Tibial artery (tissue), 4 donors: ENCODE measurements at places on chromosomes 7 and 10.

DNA sequence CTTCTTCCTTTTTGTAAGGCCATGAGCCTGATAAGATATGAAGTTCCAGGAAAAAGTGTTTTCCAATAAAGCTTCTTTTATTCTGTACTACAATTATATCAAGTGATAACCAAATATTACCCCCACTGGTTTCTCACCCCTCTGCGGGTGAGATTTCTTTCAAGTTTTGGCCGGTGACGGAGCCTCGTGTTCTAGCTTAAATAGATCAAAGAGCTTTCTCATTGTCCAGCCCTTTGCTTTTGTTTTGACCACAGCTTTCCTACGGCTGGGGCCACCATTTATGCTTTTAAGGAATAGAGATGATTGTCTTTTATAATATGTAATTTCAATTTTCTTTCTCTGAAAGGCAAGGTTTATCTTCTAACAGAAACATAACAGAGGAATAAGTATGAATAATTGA lies 196.7 kb upstream of the MTPN start:
- DNase-seq: no peak

GRCh38 chr10:28873540-28873939 lies 196.2 kb downstream of the BAMBI start:
- no peak for DNase-seq

DNA sequence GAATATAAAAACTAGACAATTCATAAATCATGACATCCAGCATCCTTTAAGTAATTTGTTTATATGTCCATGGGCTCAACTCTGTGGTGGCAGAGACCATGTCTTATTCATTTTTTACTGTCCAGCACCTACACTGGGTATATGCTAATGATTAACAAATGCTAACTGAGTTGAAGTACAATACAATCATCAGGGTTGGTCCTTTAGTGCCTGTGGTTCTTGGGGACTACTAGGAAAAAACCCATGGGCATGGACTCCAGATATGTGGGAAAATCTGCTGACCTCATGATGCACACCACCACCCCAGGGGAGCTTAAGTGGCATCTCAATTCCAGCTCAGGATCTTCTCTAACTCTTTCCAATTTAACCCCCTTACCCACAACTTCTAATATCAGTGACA lies 85.3 kb upstream of the YAE1 start:
- no peak for DNase-seq

- DNase-seq: no peak
Measured at GRCh38 chr7:46619723-46620310, 698.7 kb upstream of the IGFBP3 start.

GRCh38 chr7:7848246-7848645 lies 120.3 kb upstream of the GLCCI1 start:
- no peak for DNase-seq

DNA sequence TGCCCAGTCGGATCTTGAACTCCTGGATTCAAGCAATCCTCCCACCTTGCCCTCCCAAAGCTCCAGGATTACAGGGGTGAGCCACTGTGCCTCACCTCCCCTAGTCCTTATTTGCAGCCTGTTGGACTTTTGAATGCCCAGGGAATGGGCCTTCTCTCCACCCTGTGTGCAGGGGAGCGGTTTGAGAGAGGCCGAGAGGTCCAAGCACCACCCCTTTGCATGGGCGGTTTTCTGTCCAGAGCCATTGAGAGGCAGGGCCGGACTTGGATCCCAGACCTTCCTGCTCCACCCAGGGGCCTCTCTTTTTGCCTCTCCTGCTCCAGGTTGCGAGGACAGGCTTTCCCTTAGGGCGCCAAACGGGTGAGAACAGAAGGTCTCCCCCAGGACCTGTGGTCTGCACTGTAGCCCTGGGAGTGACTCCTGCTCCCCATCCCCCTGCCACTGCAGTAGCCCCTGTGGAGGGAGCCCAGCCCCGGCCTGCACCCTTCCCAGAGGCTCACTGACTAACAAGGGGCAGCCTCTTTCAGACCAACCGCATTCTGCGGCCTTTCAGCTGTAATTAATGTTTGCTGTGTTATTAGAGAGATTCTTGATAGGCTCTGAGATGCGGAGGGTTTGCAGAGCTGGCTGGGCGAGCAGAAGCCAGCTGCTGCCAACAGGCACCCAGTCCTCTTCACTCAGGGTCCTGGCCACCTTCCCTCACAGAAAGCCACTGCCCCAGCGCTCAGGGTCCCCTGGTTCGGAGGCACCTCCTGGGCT lies 57.9 kb downstream of the ELFN1 start:
- no peak for DNase-seq

GRCh38 chr7:14637968-14638367 lies 264.6 kb downstream of the DGKB start:
- no peak for DNase-seq

GRCh38 chr7:158519633-158520174 lies 67.9 kb downstream of the PTPRN2 start:
- DNase-seq: no peak

DNA sequence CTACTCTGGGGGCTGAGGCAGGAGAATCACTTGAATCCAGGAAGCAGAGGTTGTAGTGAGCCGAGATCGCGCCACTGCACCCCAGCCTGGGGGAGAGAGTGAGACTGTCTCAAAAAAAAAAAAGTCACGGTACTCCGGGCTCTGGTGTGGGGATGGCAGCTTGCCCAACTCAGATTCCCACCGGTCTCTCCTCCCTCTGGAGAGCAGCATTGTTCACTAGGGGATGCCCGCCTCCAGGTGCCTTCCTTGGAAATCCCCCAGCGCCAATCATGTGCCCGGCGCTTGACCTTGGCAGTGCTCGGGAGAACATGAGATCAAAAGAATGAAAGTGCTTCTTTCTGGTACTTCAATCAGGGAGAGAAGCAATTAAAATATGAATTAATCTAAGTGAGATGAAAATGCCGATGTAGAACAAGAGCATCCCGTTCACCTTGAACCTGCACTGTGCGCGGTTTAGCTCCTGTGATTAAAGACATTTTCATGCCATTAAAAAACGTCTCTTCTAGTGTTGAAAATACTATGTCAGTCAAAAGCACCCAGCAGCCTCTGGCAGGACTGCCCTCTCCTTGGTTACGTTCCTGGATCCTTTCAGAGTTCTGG lies 1127.3 kb upstream of the AUTS2 start:
- DNase-seq: no peak

DNA sequence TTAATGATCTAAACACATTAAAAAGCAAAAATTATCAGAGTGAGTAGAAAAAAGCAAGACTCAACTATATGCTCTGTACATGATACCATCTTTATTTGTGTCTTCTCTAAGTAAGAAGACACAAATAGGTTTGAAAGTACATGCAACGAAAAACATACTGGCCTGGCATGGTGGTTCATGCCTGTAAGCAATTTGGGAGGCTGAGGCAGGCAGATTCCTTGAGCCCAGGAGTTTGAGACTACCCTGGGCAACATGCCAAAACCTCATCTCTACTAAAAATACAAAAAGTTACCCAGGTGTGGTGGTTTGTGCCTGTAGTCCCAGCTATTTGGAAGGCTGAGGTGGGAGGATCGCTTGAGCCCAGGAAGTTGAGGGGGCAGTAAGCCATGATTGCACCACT lies 78.1 kb upstream of the TOMM7 start:
- no peak for DNase-seq

DNA sequence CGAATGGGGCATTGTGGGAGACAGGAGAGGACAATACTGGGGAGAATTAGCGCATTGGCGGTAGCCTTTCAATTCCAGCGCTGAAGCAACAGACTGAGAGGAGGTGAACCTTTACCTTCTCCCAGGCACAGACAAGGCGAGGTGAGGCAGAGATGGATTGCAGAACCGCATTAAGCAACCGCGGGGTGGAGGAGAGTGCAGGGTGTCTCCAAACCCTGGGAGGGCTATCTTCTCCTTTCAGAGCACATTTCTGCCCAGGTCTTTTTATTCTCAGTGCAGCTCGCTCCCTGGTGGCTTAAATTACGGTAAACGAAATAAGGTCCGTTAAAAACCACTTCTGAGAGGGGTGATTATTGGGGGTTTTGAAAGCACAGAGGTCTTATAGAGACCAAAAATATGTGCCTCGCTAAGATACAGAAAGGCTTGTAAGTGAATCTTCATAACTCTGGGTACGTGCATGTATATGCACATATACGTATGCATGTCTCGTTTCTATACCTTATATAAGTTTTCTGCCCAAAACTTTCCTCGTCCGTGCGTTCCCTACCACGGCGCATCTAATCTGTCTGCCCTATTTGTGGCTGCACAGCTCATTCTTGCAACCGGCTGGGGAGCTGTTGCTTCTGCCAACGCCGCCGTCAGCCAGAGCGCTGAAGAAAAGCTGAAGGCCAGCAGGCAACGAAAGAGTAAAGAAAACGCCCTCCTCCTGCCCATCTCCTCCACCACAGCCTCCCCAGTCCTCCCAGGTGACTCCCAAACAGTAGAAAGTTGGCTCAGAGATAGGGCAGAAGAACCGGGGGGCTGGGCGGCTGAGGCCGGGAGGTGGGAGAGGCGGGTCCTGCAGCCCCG lies 895 bp upstream of the ZNF804B start:
- DNase-seq: no peak

DNA sequence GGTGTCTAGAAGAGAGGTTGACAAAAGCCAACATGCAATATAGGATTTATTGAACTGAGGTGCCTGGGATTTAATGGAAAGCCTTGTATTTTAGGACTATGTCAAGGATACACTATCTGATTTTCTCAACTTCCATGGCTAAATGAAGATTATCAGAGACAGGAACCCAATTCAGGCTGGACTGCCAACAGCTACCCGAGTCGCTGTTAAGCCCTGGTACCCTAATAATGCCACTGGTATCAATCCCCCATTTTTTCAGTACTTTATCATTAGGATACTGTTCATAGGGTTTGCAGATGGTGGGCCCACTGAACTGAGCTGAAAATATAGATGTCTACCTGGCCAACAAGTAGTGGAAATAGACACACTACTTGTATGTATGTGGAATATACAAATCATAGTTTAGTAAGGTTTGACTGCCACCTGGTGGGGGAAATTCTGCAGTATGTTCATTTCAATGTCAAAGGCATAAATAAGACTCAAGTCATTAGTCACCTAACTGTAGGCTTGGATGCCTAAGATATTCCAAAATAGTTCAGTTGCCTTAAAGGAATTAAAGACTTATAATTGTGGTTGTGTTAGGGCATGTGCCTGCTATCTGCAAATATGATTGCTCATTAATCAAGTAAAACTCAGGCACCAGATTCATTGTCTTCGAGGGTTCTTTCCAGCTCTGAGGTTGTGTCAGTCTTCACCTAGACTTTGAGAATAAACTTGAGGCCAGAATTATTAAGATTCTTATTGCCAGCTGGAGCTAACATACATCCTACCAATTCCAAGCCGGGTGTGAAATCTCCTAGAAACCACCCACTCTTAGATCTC lies 34.1 kb upstream of the NOBOX start:
- DNase-seq: peak; percentile 38

GRCh38 chr10:17109475-17110207 lies 20.0 kb downstream of the CUBN start:
- no peak for DNase-seq

DNA sequence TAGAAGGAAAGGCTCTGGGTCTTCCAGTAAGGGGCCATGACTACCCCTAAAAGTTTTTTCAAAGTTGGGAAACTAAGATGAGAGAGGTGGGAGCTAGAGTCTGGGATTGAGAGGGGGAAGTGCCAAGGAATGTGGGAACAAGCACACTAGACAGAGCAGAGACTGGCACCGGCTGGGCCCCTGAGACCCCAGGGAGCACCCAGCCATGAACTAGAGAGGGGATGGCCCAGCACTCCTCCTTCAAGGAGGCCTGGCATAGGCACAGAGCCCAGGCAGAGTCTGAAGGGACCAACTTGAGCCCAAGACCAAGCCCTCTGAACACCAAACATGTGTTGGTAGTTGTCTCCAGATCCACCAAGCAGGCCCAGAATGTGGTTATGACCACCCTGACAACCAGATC lies 119.0 kb downstream of the GRID1 start:
- DNase-seq: no peak

DNA sequence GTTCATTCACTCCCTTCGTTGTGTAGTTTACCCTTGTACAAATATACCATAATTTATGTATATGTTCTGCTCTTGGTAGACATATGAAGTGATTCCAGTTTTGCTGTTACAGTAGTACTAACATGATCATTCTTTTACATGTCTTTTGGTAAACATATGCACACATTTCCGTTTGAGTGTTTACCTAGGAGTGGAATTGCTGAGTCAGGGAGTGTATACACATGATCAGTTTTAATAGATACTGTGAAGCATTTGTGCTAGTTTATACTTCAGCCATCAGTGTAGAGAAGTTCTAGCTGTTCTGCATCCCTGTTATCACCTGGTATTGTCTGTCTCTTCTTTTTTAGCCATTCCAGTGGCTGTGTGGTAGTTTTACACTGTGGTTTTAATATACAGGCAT lies 34.5 kb upstream of the CYP26C1 start:
- DNase-seq: no peak

GRCh38 chr7:75660566-75661215 lies 78.0 kb downstream of the HIP1 start:
- no peak for DNase-seq

GRCh38 chr7:22027475-22027874 lies 81.8 kb upstream of the CDCA7L start:
- no peak for DNase-seq

DNA sequence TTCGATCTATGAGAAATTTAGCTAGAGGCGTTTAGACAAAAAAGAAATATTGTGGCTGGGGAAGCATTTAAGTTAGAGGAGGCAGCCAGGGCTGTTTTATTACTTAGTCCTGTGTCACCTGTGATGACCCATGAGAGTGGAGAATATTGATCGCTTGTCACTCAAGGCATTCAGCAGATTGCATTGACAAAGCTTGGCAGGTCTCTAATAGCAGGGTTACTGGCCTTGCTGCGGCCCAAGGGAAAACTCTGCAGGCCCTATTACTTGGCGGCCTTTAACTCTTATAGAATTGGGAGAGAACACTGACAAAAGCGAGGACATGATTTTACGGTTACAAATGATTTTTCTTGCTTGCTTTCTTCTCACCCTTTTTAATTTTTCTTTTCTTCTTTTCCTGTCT lies 473.5 kb downstream of the AUTS2 start:
- no peak for DNase-seq

GRCh38 chr10:16583382-16583781 lies 61.7 kb upstream of the C1QL3 start:
- no peak for DNase-seq

GRCh38 chr10:5951167-5951711 lies 26.1 kb downstream of the IL15RA start:
- DNase-seq: peak; percentile 81

DNA sequence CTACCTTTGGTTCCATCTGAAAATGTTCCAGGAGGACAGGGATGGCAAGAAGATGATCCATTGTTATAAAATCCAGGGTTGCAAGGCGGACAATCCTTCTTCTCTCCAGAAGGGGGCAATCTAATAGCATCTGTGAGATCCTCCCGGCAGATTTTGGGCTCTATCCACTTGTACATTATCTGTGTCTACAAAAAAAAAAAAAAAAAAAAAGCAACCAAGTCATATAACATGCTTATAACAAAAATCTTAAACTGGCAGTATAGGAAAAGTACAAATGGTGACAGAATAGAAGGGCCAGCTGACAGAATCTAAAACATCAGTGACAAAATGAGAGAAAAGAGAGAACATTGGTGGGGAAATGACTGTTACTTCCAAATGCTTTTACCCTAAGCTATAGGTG lies 132.7 kb downstream of the ELAPOR2 start:
- no peak for DNase-seq
